ENCODE measurements at places on chromosomes 11 and 22.

DNA sequence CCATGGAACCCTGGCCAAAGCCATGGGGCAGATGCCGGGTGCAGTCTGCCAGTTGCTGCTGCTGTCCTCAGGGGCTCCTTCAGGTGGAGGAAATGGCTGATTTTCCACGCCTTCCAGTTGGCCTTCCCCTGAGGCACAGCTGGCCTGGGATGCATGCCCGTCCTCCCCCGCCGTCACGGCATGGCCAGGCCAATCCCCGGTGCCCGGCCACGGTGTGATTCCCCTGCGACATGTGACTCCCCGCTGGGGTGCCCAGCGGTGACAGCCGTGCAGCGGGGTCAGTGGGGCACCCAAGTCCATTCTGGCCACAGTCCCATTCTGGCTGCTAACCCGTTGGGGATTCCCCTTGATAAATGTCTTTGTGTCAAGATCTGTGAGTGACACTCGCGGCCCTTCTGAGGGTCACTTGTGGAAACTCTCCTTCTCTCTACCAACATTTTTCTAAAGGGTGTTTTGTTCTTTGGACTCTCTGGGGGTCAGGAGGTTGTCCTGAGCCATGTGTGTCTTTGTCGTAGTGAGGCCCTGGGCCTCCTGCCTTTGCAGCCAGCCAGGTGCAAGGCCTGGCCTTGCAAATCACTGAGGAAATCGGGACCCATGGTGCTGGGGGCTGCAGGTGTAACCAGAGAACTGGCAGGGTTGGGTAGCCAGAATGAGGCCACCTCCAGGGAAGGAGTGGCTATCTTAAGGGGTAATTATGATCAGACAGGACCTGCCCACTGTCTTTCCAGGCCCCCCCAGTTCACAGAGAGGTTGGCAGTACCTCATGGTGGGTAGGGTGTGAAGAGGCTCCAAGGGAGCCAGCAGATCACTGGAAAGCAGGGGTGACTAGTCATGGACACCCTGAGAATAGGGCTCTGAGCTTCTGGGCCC, 37.1 kb downstream of the KCNQ1OT1 start:
- DNase-seq: no peak

DNA sequence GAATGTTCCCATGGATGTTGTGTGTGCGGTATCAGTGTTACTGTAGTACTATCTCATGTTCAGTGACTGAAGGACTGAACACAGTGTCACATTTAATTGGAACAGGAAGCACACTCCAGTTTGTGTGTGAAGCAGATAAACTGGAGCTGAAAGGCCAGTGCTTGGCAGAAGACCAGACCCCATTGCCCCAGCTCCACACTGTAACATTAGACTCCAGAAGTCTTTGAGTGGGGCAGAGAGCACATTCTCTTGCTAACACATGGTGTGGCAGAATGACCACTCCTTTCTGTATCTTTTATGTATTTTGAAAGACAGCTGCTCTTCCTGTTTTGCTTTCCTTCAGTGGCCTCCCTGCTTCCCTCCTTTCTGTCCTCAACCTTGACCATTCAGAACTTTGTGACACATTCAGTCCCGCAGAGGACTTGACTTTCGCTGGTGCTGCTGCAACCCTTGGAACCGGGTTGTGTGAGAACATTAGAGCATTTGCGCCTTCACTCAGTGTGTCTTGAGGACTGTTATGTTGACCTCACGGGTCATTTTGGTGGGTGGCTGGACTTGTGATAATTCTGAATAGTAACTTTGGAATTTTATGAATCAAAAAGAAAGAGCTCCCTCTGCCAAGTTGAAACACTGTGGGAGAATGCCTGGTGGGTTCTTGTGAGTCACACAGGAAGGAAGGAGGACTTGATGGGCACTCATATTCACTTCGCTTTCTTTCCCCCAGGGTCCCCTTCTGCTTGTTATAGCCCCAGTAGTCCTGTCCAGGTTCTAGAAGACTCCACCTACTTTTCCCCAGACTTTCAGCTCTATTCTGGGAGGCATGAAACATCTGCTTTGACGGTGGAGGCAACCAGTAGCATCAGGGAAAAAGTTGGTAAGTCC, 26.4 kb downstream of the AMOTL1 start:
- DNase-seq: peak; percentile 67

- peak; percentile 24 for DNase-seq
Measured at GRCh38 chr11:91261513-91261912, 963.1 kb upstream of the FAT3 start.

DNA sequence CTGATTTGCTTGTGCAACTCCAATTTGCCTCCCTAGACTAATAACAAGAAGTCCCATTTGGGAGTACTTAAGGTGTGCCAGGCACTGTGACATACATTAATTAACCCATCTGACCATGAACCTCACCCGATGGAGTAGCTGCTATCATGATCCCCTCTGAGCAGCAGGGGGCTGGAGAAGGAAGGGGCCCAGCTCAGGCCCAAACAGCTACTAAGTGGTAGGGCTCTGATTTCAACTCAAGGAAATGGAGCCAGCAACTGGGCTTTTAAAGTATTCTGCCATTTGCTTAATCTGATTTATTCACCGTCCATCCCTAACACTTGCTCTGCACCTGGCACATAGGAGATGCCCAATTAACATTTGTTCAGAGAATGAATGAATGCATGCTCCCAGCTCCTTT, 1.2 kb downstream of the CRYBB1 start:
- no peak for DNase-seq

- DNase-seq: no peak
Measured at GRCh38 chr11:84914511-84914910, 712.6 kb downstream of the DLG2 start.

- no peak for DNase-seq
Measured at GRCh38 chr11:128890216-128890542, 977 bp upstream of the KCNJ5 start.
